ENCODE measurements at places on chromosomes 5 and 9.
A peak's percentile ranks its signal among the peaks of the same experiment; 100 is the strongest.

DNA sequence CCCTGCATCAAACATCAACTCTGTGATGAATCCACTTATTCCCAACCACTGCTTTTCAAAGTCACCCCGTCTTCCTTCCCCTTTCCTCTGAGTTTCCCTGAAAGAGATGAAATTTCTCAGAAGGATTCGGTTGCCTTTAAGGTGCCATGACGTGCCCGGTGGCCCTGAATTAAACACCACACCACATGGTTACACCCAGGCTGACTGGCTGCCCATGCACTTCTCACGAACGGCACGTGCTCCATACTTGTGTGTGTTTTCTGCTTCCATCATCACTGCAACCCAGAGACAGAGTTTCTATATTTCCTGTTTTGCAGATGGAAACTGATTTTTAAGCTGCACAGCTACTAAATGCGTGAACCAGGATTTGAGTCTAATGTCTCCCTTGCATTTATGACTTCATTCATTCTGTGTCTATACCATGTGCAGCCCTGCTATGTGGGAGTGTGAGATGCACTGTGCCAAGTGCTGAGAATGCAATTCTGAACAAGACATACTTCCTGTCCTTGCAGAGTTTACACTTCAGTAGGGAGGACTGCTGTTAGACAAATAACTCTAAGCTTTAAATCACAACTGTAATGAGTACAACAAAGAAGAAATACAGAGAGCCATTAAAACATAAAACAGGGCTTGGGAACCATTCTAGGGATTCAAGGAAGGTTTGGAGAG lies 162.9 kb downstream of the NXNL2 start:
- DNase-seq = no peak

DNA sequence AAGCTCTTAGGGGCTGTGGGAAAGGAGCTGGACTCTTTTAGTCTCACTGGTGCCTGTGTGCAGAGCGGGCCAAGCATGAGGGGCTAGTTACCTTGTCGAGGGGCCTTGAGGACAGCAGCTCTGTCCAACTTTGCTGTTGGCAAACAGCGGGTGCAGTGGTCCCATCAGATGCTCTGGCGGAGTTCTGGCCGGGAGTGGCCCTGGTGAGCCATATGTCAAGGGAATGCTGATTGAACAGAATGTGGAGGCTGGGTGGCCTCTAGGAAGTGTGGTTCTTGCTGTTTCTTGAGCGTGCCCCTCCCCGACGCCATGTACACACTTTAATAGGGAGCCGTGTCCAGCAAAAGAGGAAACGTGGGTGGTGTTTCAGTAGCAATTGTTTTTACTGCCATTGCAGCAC lies 3.6 kb upstream of the ADAMTS2 start:
- no peak for DNase-seq

GRCh38 chr5:109788596-109788995 lies 98.9 kb downstream of the MAN2A1 start:
- no peak for DNase-seq

- no peak for DNase-seq
Measured at GRCh38 chr9:105284463-105284862, 40.0 kb downstream of the SLC44A1 start.

DNA sequence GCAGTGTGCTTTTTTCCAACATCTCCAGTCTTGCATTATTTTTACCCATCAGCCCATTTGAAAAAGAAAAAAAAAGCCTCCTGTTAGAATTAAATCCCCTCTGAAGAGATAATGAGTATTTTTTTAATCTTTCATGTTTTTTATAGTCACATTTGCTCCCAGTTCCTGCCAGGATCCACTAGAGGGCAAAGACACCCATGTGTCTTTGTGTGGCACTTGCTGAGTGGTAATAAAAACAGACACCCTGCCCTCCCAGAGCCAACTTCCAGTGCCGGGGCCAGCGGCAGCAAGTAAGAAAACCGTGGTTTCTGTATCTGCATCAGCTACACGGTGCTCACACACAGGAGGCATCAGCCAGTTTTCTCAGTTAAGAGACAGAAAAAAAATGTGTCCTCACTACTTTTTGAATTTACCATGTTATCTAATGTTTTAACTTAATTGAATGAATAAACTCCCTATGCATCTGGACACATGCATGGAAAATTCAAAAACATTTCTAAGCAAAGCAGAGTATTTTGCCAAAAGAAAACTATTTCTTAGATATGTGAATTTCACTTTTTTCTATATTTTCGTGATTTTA lies 70.2 kb upstream of the PLEKHG4B start:
- DNase-seq = no peak

DNA sequence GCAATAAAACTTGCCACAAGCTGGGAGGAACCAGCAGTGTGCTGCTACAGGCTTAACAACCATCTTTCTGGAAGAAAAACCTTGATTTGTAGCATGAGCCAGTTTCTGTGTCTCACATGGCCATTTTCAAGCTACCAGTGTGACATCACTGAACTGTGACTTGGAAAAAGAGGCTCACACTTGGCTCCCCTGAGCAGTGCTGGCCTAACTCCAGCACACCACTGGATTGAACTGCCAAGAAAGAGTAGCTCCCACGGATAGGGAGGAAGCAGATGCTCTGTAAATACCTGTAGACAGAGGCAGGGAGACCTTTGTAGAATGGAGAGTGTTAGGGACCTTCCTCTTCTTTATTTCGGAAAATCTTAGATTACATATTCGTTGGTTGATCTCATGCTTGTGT lies 197.9 kb downstream of the SH3GL2 start:
- DNase-seq = peak; percentile 73

DNA sequence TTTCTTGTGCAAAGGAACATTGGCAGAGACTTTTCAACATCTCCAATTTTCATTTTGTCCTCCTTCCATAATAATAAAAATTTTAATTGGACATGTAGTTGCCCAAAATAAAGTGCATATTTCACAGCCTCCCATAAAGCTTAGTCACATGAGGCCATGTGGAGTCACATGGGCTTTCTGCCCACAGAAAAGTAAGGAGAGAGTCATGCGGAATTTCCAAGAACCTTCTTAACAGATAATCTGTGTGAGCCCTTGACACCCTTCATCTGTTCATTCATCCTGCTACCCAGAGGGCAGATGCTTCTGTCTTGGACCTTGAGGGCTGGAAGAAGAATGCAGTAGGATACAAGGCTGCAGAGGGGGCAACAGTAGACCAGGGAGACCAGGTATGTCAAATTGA lies 60.7 kb downstream of the APTX start:
- DNase-seq = no peak
